Epithelial cell of proximal tubule (primary cell): ENCODE measurements at places on chromosomes 11 and 22. TPM values are rescaled to one million over a fixed set of nuclear protein-coding genes. Genes with fewer than 3 reads are reported as not detected.
A peak's percentile ranks its signal among the peaks of the same experiment; 100 is the strongest.

DNA sequence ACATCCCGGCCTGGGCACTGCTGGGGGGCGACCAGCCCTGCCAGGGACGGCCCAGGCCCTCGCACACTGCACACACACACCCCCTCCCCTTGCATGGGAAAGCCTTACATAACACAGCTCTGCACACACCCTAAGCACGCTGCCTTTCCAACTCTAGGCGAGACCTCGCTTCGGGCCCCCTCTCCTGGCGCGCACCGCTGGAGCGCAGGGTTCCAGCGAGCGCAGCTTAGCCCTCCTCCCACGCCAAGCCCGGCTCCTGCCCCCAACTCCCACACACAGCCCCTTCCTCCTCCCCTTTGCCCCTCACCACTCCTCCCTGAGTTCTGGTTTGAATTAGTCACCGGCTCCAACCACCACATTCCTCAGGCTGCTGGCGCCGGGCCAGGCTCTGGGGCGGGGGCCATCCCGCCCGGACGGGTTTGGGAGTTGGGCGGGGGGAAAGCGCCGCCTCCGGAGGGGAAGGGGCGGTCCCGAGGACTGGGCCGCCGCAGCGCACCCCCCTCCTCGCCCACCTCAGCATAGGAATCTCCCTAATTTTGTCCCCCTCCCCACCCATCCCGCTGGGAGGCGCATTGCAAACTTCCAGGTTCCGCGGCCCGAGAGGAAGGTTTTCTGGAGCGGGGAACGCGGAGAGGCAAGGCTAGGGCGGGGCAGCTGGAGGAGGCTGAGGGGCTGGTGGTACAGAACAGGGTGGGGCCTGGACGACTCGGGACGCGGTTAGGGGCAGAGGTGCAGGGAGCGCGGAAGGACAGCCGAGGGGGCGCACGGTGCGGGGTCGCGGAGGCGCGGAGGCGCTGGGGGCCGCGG, 966 bp downstream of the AHNAK start:
- no peak for DNase-seq

DNA sequence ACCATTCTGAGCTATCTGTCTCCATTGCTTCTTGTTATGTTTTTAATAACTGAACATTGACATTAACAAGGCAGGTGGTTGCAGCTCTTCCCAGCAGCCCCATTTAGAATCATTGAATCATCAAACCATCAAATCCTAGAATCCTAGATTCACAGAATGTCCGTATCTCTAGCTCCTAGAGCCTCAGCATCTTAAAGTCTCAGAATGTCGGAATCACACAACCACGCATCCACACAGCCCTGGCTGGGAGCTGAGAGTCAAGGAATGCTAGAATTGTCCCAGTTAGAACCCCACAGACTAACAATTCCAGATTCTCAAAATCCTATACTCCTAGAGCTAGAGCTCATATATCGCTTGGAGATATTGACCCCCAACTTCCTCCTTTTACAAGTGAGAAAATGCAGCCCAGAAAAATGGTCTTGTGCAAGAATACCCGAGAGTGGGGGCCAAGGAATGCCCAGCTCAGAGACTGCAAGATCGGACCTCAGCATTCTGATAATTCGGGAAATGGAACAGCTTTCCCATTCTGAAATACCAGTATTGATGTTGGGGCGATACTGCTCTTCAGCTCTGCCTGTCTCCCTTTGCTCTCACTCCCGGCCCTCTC, 38.8 kb downstream of the PDE2A start:
- no peak for DNase-seq

GRCh38 chr11:3627291-3627690, 14.5 kb downstream of the ART5 start:
- peak; percentile 99 for DNase-seq

GRCh38 chr11:126181939-126182730, 29.3 kb downstream of the RPUSD4 start:
- no peak for DNase-seq

GRCh38 chr11:12806113-12806512, 131.9 kb downstream of the TEAD1 start:
- DNase-seq = no peak

DNA sequence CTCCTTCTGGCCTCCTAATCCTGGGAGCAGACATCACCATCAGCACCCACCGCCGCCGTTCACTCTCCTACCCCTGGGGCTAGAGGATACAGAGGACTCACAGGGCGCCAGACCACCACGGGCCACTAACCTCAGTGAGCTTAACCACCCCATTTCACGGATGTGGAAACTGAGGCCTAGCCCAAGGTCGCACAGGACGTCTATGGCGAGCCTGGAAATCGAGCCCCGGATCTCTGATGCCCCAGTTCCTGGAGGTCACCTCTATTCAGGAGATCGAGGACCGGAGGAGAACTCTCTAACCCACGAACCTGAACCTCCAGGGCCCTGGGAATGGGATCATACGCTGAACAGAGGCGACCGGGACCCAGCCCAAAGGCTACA, 349 bp downstream of the TIMM10 start:
- DNase-seq = no peak

DNA sequence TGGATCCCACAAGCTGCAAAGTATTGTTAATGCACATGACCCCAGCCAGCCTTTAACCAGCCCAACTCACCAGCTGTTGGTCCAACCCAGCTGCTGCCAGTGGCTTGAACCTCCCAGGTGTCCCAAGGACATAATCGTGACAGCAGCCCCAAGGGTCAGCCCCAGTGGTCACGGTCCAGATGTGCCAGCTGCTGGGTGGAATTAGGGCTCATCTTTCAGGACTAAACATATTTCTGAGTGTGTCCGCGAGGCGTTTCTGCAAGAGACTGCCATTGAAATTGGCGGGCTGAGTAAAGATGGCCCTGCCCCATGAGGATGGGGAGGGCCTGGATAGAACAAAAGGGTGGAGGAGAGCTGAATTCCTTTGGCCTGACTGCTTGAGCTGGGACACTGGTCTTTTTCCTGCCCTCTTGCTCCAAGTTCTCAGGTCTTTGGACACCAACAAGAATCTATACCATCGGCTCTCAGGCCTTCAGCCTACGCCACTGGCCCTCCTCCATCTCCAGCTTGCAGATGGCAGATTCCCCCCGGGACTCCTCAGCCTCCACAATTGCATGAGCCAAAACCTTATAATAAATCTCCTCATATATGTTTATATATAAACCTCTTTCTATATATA, 240.2 kb downstream of the MN1 start:
- no peak for DNase-seq

GAB4 gene
- total RNA-seq = not detected in 2 replicates

LYVE1 gene
- total RNA-seq = 0.35 TPM in 1 of 2 replicates, not detected in the other
